Activated CD4-positive, alpha-beta T cell treated with anti-CD3 and anti-CD28 coated beads for 4 hours (primary cell): ENCODE measurements at places on chromosomes 1 and 21.

DNA sequence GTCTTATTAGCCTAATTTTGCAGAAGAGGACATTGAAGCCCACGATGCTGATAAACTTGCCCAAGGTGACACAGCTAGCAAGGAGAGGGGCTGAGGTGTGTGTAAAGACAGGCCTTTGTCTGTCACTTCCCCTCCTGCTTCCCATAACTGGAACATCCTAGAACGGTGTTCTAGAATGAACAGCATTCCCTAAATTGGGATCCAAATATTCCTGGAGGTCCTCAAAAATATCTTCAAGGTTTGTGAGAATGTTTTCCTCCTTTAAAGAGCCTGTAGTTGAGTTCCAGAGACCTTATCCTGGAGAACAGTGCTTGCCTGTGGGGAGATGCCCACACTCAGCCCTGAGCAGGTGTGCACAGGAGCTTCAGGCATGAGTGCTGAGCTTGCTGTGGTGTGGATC is 41.5 kb upstream of the SAMD13 start:
- DNase-seq: no peak

DNA sequence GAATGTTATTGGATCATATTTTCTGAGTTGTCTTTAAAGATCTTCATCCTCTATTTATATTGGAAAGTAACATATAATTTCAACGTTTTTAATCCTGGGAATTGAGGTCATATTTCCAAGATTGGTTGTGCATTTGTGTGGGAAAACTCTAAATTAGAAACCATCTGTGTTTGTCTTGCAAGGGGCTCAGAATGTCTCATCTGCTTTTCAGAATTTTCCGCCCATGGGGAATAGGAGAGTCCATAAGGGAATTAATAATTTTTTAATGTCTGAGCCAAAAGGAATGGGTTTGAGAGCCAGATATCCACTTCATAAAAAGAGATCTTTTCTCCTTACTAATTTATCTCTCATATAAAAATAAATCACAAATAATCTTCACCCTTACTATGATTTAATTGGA is 84.8 kb upstream of the MAP1LC3C start:
- no peak for DNase-seq

DNA sequence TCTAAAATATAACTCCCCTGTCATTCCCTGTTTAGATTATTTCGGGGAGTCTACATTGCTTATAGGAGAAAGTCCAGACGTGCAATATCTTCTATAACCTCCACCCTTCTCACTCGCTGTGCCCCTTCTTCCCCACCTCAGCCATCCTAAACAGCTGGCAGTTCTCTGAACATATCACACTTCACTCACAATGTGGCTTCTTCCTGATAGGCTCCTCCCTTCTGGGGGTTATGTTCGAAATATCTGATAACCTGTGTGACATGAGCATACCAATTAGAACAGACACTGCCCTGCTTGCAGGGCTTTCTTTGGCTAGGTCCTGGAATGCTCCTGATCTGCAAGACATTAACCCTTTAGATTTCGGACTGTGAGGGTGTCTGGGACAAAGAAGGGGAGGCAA is 274.6 kb downstream of the NFIA start:
- DNase-seq: no peak

- DNase-seq: no peak
Measured at GRCh38 chr1:198367296-198367695, 173.2 kb downstream of the ATP6V1G3 start.

- DNase-seq: no peak
Measured at GRCh38 chr1:23664837-23665795, 26.5 kb upstream of the RPL11 start.

GRCh38 chr21:36023092-36023480 is 37.2 kb downstream of the SETD4 start:
- DNase-seq: no peak

DNA sequence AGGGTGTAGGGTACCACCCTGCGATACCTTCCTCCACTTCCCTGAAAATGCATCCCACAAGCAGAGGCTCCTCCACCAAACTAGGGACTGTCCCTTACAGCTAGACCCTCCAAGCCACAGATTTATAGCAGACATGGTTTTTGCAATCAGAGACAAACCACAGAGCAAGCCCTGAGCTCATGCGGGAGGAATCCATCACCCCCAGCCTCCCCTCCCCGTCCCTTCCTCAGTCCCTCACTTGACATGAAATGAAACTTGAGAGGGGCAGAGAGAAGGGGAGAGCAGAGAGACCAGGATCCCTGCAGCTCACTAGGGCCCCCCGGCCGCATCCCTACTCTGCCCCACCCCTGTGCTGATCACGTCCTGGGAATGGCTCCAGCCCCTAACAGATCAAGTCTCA is 94.9 kb downstream of the MRPL37 start:
- no peak for DNase-seq

DNA sequence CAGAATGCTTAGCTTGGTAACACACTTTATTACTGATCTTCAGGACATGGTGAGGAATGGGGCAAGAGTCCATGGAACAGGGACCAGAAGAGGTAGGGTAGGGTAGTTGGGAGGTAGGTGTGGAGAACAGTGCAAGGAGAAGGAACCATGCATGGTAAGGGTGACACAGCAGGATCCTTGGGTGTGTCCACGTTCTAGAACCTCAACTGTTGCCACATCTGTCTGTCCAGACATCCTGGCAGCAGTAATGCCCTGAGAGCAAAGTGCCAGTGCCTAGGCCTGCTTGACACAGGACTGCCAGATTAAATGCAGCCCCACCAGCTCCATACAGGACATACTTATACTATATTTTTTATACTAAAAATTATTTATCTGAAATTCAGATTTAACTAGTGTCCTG is 13.9 kb downstream of the DMAP1 start:
- DNase-seq: no peak

DNA sequence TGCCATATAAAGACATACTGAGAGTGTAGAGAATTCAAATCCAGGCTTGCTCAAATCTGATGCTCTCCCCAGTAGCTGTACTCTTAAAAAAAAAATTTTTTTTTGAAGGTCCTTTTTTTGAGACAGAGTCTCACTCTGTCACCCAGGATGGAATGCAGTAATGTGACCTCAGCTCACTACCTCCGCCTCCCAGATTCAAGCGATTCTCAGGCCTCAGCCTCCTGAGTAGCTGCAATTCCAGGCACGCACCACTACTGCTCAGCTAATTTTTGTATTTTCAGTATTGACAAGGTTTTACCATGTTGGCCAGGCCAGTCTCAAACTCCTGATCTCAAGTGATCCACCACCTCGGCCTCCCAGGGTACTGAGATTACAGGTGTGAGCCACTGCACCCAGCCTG is 28.7 kb downstream of the STYXL2 start:
- DNase-seq: no peak

GRCh38 chr1:198490224-198490623 is 50.3 kb downstream of the ATP6V1G3 start:
- no peak for DNase-seq

GRCh38 chr1:50929376-50929958 is 30.6 kb downstream of the FAF1 start:
- no peak for DNase-seq

GRCh38 chr1:175842550-175842949 is 99.2 kb upstream of the TNR start:
- no peak for DNase-seq

DNA sequence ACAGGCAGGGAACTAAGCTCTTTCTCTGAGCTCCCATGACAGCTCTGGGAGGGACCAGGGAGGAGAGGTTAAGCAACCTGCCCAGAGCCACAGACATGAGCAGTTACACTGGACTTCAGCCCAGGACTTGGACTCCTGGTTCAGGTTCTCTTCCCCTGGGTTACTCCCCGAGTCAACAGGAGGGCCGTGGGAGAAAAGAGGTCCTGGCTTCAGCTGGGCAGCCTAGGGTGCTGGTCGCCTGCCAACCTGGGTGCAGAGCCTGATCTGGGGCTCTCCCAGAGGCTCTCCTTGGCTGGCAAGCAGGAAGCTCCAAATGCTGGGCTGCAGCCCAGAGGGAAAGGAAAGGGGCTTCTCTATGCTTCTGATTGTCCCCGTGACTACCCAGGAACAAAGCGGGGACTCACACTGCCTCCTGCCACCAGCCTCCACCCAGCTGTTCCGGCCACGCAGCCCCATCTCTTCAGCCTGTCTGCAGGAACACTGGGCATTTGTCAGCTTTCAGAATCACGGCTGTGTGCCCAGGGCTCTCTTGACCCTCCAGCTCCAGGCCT is 141.8 kb downstream of the HIVEP3 start:
- DNase-seq: no peak
